Astrocyte (in vitro differentiated cells and primary cell): ENCODE measurements at places on chromosomes 6 and 20. TPM values are rescaled to one million over a fixed set of nuclear protein-coding genes. Genes with fewer than 3 reads are reported as not detected.

The CRIP3 gene
- total RNA-seq = not detected in 2 replicates

The OPRM1 gene
- not detected in 2 replicates for total RNA-seq

DNA sequence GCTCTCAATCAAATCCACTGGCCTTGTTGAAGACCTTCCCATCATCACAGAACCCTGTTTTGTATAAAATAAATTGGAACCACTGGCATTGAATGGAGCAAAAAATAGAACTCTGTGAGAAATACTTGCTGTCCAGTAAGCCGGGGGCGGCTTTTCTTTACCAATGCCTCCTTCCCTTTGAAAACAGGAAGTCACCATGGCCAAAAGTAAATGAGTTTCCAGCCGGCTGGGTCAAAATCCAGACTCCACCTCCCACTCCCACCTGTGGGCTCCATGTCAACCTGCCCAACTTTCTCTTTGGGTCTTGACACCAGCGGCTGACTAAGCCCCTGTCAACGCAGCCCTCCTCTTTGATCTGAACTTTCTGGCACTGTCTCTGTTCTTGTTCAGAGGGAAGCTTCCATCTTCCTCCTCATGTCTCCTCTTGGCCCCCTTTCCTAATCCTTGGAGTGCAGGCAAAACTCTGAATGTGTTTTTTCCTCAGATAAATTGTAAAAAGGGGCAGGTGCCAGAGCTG, 95.2 kb downstream of the TFAP2C start:
- DNase-seq = no peak

- DNase-seq = no peak
Measured at GRCh38 chr6:19070520-19070919, 683.4 kb downstream of the RNF144B start.

GRCh38 chr6:164741938-164742451, 567.4 kb downstream of the C6orf118 start:
- no peak for DNase-seq

DNA sequence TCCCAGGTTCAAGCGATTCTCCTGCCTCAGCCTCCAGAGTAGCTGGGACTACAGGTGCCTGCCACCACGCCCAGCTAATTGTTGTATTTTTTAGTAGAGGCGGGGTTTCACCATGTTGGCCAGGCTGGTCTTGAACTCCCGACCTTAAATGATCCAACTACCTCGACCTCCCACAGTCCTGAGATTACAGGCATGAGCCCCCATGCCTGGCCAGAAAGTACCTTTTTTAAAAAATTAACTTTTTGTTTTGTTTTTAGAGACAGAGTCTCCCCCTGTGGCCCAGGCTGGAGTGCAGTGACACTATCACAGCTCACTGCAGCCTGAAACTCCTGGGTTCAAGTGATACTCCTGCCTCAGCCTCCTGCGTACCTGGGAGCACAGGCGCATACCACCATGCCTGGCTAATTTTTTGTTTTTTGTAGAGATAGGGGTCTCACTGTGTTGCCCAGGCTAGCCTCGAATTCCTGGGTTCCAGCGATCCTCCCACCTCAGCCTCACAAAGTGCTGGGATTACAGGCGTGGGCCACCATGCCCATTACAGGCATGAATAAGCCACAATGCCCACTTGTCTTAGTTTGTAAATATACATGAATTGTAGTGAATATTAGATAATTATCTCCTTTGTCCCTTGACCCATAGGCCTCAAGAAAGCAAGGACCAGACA, 17.4 kb upstream of the EEF1A1 start:
- no peak for DNase-seq

DNA sequence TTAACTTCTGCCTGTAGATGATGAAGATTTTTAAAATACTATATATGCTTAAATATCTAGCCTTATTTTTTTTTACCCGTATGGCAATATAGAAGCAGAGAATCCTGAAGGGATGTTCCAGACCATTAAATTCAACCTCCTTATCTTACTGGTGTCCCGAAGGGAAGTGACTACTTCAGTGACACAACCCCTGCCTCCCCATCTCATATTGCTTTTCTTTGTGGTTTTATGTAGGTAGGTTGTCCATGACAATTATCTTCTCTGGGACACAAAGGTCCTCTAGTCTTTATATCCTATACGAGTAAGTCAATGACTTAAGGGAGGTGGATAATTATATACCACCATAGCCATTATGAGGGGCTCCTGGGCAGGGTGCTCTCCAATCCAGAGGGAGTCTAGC, 57.4 kb upstream of the EMILIN3 start:
- no peak for DNase-seq

The GLP1R gene
- not detected in 2 replicates for total RNA-seq

DNA sequence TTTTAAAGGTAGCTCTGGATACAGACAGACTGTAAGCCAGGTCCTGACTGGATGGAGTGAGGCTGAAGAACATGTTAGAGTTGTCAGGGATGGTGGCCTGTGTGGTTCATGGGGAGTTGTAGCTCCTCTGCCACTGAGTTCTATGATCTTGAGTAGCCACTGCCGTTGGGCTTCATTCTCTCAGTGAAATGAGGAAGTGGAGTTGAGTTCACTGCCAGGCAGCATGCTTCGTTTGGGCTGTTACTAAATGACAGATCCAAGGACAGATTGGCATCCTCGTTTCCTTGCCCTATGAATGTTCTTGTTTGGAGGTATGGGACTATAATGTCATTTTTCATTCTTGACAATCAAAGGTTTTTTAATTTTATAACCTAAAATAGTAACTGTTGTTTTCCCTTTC, 37.2 kb downstream of the SCAND1 start:
- no peak for DNase-seq

- no peak for DNase-seq
Measured at GRCh38 chr20:41879123-41879522, 260.9 kb upstream of the CHD6 start.

The TAGAP gene
- 0.10 and 0.11 TPM in 2 replicates for total RNA-seq

- DNase-seq = no peak
Measured at GRCh38 chr6:15502446-15503345, 160.1 kb downstream of the DTNBP1 start.

The ARMC2 gene
- 5.2 and 7.1 TPM in 2 replicates for total RNA-seq

DNA sequence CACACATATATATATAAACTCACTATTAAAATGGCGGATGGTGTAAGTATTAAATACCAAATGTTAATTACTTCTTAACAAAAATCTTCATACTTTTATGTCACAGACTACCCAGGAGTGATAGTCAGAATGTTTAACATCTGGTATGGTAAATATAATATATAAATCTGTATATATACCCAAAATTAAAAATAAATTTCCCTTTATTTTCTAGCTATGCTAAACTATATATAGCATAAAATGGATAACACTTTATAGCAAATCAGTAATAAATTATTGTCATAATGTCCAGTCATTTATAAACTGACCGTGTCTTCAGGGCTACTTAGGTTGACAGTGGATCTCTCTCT, 37.1 kb downstream of the GSTA2 start:
- DNase-seq = no peak

The OR2B6 gene
- not detected in 2 replicates for total RNA-seq

The BPIFB1 gene
- total RNA-seq = not detected in 2 replicates

The GNAS-AS1 gene
- total RNA-seq = 2.8 and 3.8 TPM in 2 replicates

The OLIG3 gene
- 0.14 TPM in 1 of 2 replicates, not detected in the other for total RNA-seq

DNA sequence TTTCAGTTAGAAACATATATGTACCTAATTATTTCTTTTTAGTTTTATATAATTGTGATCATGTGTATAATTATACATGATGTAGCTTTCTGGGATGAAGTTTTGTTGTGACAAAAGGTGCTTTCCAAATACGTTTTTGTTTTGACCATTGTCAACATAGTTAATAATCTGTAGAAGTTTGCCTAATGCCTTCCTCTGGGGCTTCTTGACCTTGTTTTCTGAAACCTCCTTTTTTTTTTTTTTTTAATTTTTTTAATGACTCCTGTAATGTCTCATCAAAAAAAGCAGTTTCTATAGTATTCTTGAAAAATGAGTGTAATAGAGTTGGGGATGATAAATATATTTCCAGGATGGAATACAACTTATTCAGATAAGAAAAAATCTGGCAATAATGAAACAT, 434.7 kb upstream of the SOX4 start:
- DNase-seq = no peak

The HLA-DQA2 gene
- total RNA-seq = not detected in 2 replicates

The SLC22A1 gene
- 2.1 and 3.2 TPM in 2 replicates for total RNA-seq

GRCh38 chr20:38119446-38119845, 45.6 kb downstream of the TGM2 start:
- DNase-seq = no peak
